Mammary epithelial cell (primary cell): ENCODE measurements at places on chromosomes 3 and 15.

DNA sequence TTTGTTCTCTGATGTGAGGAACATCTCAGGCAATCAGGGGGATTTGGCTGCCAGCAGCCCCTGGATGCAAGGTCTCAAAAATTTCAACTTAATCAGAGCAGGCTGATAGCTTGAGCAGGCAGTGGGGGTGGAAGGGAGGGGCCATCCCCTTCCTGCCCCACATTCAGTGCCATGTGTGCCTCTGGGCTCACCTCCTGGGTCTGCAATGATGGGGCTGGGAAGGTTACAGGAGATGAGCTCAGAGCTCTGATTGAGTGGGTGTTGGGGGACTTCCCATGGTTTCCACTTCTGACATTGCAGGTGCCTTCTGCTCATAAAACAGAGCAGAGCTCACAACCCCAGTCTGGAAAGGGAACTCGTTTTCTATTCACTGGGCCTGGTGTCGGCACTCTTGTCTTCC lies 37.0 kb downstream of the PARP16 start:
- peak; percentile 15 for DNase-seq

GRCh38 chr15:91447991-91448644 lies 348.1 kb downstream of the SV2B start:
- no peak for DNase-seq

- DNase-seq, result no peak
Observed at GRCh38 chr15:68000754-68001153, 53.4 kb upstream of the PIAS1 start.

DNA sequence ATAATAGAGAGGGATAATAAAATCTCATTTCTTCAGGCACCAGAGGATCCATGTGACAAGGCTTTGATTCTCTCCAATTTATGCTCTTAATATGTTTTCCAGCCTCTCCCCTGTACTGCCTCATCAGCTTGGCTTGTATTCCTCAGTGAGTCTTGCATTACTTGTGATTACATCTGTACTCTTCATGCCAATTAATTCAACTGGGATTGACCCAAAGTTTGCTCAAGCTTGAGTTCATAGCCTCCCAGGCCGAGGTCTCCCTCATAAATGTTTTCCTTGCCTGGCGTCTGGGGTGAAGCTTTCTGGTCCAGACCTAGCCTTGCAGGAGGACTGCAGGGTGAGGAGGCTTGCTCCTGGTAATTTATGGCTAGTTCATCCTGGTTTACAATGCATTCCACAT lies 146.9 kb downstream of the CHST2 start:
- no peak for DNase-seq

GRCh38 chr3:144743225-144743668 lies 771.6 kb downstream of the DIPK2A start:
- no peak for DNase-seq

- DNase-seq, result peak; percentile 20
Observed at GRCh38 chr15:79673416-79674123, 223.2 kb downstream of the MTHFS start.

- DNase-seq, result no peak
Observed at GRCh38 chr3:24513463-24513862, 18.8 kb upstream of the THRB start.

DNA sequence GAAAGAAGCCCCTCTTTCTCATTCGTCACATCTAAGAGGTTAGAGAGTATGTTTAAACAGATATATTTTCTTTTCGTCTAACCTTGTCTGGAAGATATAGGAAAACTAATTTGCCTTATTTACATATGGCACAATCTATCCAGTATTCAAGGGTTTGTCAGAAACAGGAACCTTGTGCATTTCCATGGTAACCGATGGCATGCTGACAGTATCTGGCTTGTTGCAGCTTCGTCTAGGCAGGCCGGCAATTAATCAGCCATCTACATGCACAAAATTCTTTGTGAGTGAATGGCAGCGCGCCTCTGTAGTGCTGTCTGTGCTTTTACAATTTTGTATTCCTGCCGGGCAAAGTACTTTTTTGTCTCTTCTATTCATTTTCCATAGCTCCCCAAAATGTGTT lies 294.0 kb upstream of the SOX2 start:
- peak; percentile 74 for DNase-seq

DNA sequence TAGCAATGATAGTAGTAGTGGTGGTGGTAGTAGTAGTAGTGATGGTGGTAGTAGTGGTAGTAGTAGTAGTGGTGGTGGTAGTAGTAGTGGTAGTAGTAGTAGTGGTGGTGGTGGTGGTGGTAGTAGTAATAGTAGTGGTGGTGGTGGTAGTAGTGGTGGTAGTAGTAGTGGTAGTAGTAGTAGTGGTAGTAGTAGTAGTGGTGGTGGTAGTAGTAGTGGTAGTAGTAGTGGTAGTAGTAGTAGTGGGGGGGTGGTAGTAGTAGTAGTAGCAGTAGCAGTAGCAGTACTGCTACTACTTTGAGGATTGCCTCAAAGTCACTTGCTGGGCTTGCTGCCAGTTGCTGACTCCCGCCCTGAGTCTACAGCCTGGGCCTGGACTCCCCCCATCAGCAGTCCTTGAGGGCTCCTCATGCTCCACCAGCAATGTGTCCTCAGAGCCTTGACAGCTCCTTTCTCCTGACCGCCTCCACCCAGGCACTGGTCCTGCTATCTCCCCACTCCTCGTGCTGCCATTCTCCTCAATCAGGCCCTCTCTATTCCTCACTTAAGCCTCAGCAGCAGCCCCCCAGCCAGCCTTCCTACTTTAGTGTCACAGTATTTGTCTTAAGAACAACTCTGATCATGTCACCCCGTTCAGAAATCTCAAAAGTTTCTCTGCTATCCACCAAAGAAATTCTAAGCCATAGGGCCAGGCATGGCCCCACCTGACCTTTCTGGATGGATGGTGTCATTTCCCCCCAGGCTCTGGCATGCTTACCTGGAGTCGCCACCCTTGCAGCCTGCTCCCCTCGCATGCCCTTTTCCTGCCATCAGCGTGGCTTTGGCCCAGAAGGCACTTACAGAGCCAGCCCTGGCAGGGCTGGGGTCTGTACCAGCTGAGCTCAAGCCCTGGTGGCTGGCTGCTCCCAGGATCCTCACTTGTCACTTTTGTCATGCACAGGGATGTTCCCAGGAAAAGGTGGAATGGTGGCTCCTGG lies 45.6 kb downstream of the DLEC1 start:
- no peak for DNase-seq

DNA sequence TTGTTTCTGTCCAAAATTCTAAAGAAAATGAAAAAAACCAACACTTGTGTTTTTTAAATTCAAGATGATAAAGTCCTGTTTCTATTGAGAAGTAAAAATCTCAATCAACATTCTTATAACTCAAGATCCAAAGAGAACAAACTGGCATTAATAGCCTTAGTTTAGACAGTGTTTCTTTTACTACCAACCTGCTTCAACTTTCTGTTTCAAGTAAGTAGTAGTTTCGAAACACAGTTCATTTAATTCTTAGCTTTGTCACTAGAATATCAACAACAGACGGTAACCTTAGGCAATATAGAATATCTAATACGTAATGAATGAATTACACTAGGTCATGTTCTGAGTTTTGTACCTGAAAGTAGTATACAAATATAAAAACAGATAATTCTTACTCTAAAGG lies 23.7 kb downstream of the CIP2A start:
- DNase-seq, result no peak

GRCh38 chr3:43399034-43399433 lies 112.7 kb downstream of the SNRK start:
- DNase-seq, result no peak

DNA sequence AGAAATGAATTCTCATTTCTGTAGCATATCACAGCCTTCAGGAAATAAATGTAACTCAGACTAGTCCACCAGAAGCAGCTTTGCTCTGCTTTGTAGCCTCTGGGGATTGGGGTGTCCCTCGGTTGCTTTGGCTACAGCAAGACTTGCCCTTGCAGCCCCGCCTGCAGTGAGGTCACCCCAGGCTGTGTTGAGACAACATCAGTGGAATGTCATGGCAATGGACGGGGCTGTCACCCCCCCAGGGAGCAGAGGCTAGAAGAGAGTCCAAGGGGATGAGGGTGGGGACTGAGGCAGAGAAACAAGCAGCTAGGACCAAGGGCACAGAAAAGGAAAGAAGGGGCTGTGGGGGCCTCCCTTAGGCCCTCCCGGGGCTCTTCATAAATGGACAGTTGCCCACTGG lies 854 bp downstream of the CLEC3B start:
- peak; percentile 27 for DNase-seq

DNA sequence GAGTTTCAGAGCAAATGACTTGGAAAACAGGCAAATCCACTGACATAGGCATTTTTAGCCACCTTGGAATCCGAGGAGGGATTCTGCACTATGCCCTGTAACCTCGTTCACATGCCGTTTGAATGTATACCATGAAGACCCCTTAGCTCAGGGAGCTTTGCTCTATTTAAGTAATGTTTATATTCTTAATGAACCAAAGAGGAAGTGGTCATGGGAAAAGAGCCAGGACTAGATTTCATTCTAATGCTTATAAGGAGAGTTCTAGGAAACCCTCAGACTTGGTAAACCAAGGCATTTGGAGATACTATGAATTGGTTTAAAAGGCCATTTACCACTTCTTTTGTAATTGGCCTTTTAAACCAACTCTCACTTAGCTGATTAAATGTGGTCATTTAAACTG lies 178.9 kb downstream of the IGF1R start:
- no peak for DNase-seq

- DNase-seq, result no peak
Observed at GRCh38 chr15:55673287-55673686, 69.7 kb downstream of the PRTG start.

DNA sequence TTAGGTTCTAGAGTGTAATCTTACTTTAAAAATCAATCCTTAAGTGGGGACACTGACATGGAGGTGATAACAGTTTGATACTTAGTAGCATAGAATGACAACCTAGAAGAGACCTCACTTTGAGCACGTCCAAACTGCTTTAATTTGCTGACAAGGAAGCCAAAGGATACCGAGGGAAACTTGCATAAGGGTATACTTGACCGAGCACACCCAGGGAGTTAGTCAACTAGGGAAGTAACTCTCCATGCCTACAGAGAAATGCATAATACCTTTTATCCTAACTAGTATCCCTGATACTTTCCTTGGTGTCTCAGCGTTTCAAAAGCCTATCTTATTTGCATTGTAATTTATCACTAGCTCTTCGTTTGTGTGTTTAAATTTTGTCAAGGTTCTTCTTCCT lies 5.5 kb upstream of the TPRG1 start:
- DNase-seq, result no peak

DNA sequence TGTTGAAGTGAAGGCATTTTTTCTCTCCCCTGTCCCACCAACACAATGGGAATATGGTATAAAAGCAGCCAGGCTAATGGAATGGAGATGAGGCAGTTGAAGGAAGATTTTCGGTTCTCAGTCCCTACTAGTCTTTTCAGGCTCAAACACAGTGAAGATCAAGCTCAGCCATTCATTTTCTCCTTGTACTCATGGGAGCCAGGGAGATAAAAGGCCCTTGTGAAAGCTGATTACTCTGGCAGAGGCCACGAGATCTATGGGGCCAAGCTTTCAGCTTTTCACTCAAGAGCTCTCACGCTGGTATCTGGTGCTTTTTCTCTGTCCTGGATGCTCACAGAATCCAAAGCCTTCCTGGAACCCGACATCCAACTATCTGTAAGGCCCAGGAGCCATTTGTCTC lies 14.5 kb upstream of the FAN1 start:
- no peak for DNase-seq

- DNase-seq, result peak; percentile 97
Observed at GRCh38 chr15:69468241-69469121, 15.9 kb downstream of the RPLP1 start.

GRCh38 chr3:195035345-195036202 lies 235.4 kb downstream of the XXYLT1 start:
- DNase-seq, result no peak

DNA sequence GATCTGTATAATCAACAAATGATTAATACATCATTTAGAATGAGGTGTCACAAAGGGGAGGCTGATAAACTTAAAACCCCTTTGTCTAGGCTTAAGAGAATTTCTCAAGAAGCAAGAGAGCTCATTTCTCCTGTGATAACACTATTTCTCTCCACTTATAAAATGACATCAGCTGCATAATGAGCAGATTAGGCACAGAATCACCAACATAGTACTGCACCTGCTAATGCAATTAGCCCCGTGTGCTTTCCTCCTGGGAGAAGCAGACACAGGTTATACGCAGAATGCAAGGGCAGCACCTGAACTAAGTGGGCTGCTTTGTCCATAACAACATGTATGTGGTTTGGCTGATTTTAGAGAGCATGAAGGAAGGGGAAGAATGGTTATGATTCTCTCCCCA lies 515.3 kb upstream of the CFAP20DC start:
- DNase-seq, result no peak

DNA sequence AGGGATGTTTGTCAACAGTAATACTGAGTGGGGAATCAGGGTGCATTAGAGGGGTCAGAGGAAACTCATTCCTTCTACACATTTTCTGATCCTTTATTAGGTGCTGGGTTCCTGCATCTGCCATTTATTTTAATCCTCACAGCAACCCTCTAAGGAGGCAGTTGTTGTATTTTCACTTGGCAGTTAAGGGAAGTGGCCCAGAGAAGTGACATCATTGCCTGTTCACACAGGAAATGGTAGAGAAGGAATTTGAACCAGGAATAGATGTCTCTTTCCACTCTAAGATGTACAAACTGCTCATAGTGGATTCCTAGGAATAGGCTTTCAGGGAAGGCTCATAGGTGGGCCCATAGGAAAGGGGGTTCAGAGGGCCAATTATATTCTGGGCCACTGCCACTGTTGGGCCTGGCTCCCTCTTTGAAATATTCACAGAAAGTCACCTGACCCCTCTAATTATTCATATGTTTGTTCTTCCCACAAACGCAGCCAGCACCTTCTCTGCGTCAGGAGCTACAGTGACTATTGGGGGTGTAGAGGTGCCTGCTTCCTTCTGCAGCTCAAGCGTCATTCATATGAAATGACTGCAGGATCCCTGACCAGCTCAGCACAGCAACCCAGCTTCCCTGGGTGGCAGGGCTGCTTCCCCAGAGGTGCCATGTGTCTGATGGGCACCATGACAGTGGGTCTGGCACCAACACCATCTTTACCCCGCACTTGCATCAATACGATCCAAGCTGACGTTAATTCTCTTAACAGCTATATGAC lies 163.9 kb upstream of the SMAD3 start:
- no peak for DNase-seq

- peak; percentile 27 for DNase-seq
Observed at GRCh38 chr3:12966847-12967605, 106.2 kb downstream of the IQSEC1 start.

DNA sequence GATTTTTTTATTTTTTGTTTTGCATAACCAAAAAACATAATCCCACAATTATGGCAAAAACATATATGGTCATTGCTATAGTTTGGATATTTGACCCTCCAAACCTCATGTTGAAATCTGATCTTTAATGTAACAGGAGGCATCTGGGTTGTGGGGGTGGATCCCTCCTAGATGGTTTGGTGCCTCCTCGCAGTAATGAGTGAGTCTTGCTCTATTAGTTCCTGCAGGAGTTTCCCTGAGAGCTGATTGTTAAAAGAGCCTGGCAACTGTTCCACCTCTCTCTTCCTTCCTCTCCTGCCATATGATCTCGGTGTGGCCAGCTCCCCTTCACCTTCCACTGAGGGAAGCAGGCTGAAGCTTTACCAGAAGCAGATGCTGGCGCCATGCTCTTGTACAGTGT lies 33.2 kb upstream of the TRIM59 start:
- DNase-seq, result no peak
